IPS DF 19.7 (cell line): ENCODE measurements at places on chromosomes 1 and 21.

- no peak for DNase-seq
These were observed 366.5 kb downstream of the SIPA1L2 start for GRCh38 chr1:232263452-232263851.

- no peak for DNase-seq
These were observed 17.4 kb downstream of the CYYR1 start for GRCh38 chr21:26555540-26556146.

GRCh38 chr1:17297991-17298390 lies 10.0 kb upstream of the PADI4 start:
- no peak for DNase-seq

- DNase-seq: no peak
These were observed 2.4 kb upstream of the FAM78B start for GRCh38 chr1:166169182-166169581.

DNA sequence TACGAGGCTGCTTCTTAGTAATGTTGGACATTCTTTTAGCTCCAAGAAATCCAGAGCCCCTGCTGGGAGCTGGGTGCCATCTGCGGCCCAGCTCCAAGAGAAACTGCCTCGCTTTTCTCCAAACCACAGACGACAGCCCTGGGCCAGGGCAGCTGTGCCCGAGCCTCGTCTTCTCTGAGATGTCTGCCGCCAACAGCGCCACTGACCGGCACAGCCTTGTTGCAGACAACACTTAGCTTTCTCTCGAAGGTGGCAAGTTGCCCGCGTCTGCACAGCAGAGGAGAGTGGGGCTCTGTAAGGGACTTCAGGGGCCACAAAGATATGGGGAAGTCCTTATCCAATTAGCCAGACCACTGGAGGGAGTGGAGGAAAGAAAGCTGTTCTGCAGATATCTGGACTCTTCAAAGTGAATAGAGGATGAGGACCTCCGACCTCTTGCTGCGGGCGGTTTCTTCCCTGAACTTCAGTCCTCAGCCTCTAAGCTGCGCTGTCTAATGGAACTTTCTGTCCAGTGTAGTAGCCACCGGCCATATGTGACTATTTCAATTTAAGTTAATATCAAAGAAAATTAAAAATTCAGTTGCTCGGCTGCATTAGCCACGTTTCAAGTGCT lies 63.9 kb upstream of the DISP3 start:
- DNase-seq: no peak

DNA sequence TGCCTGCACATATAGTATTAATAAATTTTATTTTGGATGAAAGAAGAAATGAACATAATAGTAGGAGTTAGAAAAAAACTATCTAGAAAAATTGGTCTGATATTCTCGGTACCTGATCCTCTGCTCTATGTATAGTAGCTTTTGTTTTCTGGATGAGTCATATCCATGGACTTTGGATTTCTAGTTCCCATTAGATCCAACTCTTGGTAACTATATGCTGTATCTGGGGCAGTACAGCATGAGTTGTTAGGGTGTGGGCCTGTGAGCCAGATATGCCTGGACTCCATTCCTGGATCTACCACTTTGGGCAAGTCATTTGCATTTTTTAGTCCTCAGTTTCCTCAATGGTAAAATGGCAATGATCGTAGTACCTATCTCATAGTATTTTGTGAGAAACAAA lies 372.2 kb upstream of the PKN2 start:
- no peak for DNase-seq

- DNase-seq: no peak
These were observed 45.8 kb upstream of the DMRTB1 start for GRCh38 chr1:53413175-53414001.

DNA sequence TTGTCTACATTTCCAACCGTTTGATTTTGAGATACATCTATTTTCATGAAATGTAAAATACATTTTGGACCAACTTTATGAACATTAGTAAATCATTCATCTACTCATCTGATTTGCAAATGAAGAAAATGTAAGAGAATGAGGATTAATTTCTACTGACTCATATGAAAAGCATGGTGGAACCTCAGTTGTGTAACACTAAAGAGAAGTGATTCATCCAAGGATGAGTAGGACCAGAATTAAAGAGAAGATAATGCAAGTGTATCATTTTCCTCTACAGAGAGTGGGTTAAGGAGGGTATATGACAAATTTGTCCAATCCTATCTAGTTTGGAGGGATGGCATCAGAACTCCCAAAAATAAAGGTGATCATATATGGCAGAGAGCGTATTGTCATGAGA lies 1967.6 kb downstream of the MRPL39 start:
- DNase-seq: no peak

- DNase-seq: no peak
These were observed 307.2 kb downstream of the HHIPL2 start for GRCh38 chr1:222240536-222241181.

- DNase-seq: no peak
These were observed 159.0 kb upstream of the COL6A1 start for GRCh38 chr21:45822429-45823099.

- DNase-seq: no peak
These were observed 248.0 kb downstream of the PLPP3 start for GRCh38 chr1:56331207-56331891.

DNA sequence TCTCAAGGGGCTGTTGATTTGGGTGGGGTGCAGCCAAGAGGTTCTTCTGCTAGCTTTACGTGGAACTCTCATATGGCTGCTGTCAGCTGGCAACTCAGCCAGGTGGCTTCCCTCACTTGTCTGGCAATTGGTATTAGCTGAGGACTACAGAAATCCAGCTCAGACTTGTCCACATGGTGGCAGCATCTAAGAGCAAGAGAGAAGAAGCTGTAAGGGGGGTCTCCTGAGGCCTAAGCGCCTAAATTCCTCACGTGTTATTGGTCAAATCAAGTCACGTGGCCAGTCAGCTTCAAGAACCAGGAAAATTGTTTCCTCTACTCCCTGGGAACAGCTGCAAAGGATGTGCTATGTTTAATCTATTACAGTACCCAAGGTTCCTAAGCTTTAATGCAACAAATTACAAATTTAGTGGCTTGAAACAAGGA lies 4.2 kb upstream of the DYRK3 start:
- DNase-seq: peak; percentile 96

DNA sequence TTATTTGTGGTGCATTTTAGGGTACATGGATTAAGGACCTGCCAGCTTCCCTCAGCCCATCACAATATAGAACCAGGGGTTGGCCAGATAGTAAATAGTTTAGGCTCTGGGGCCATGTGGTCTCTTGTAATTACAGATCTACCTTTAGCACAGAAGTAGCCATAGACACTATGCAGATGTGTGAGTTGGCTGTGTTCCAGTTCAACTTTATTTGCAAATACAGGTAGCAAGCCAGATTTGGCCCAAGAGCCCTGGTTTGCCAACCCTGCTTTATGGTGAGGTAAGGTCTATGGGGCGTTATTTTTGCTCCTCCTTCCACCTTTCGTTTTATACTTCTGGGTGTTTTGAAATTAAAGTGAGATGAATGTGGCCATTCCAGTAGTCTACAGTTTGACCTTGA lies 48.7 kb downstream of the MRPS6 start:
- DNase-seq: no peak

DNA sequence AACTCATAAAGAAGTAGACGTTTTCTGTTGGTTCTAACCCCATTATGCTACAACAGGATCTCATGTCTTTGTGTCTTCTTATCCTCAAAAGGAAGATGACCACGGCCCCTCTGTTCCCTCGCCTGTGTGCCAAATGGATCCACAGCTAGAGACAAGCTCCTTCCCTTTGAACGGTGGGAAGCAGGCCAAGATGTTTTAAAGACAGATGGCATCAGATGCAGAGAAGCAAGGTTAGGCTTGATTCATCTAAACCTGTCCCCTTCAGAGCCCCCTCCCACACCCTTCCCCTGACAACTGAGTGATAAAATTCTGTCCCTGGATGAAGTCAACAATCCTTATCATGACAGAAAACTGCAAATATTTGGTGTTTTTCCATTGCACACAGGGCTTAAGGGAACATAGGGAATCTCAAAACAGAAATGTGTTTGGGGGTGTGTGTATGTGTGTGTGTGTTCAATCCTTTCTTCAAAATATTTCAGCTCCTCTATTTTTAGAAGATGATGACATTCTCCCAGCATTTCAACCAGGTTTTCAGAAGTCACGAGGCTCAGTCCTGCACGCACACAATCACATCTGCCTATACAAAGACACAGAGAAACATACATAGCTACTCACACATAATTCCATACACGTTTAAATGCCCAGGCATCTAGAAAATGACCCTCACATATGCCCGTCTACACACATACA lies 27.8 kb upstream of the FMOD start:
- DNase-seq: no peak

DNA sequence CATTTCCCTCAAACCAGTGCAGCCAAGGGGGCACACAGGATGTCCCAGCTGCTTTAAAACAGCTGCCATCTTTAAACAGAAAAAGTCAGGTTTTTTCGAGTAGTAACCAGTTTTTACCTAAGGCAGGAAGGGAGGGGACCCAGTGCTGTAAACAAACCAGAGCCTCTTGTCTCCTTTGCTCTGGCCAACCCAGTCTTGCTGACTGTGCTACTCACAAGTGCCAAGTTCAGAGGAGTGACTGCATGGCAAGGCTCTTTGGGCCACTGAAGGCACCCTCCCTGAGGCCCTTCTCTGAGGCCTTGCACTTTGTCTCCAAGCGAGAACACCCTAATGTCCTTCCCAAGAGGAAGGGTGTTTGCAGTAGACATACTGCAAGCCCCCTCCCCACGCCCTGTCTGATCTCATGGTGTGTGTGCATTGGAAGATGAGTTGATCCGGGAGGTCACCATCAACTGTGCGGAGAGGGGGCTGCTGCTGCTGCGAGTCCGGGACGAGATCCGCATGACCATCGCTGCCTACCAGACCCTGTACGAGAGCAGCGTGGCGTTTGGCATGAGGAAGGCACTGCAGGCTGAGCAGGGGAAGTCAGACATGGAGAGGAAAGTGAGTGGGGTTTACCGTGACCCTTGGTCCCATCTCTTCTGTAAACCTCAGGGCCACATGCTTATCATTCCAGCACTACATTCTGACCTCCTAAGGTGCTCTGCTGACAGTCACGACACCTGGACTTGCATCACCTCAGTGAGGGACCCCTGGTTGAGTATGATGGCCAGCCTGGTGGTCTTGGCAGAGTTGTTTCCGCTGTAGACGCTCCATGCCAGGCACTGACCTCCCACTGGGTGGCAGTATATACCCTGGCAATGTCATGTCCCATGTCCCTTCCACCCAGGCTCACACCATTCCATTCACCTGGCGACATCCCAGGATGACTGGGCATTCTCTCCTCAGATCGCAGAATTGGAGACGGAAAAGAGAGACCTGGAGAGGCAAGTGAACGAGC lies 4.7 kb downstream of the DNALI1 start:
- peak; percentile 20 for DNase-seq

DNA sequence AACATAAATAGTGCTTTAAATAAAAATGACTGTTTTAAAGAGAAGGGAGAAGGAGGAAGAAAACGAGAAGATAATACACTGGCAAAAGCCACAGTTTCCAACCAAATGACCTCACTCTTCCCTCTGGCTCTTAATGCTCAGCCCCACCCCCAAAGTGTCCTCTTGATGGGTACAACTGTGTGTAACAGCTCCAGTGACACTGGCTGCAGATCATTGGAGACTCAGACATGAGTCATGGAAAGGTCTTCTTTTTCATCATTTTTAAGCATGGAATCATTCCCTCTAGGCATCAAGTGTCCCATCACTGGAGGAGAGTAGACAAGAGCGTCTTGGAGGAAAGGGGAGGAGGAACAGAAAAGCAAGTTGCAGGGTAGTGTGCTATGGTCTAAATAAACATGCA lies 333.0 kb downstream of the PAPPA2 start:
- no peak for DNase-seq

GRCh38 chr1:234955107-234955731 lies 173.4 kb downstream of the TOMM20 start:
- no peak for DNase-seq

DNA sequence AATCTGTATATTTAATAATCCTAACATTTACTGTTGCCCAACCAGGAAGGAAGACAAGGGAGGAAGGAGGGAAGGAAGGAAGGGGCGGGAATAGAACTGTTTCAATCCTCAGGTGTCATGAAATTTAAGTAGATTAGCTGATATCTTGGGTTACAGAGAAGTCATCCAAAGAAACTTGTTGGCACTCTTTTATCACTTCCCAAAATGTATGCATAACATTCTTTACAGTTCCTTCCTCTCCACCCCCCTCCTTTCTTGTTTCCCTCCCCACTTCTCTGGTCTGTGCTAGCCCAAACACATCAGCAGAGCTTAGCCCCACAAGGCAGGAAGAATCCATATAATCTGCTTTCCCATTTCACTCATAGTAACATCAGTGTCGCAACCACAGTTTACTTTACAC lies 110.9 kb downstream of the ESRRG start:
- DNase-seq: no peak

DNA sequence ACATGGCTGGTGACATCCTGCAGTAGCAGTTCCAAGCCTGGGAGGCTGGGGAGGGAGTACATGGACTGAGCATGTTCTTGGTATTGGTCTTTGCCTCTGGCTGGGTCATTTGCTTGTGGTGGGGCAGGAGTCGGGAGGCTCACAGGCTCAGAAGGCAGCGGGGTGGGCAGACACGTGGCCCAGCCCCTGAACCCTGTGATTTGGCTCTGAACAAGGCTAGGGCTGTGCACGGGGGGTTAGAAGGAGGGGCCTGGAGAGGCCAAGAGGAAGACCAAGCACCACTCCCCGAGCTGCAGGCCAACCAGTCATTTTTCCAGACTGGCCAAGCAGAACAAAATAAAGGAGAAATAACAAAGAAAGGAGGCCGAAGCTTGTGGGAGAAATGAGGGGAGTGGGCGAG lies 9.7 kb upstream of the PRELP start:
- DNase-seq: no peak

DNA sequence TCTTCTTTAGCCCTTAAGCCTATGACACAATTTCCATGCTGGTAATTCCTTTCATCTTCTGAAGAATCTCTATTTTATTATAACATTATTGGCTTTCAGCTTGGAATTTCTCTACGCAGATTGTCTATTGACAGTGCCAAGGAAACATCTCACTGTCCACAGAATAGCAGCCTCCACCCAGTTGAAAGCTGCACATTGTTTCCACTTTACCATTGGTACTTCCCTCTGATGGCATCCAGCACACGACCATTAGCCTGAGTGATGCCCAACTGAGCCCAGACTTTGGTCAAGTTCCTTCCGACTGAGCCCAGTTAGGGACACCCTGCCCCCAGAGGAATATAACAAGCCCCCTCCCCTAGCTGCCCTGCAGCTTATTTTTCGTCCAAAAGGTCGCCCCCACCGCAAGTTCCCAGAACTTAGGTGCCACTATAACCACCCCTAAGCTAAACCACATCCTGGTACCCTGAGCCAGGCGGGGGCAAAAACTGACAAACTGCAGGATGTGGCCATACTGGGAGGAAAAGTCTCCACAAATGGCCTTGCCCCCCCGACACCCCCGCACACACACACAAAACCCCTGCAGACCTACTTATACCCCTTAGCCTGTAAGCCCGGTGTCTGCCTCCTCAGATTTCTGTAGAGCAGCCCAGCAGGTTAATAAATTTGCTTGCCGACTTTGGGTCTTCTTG lies 13.2 kb downstream of the GBP5 start:
- DNase-seq: no peak

GRCh38 chr1:47219590-47220220 lies 12.3 kb downstream of the TAL1 start:
- DNase-seq: no peak
